Esophagus squamous epithelium (tissue), 5 donors: ENCODE measurements at places on chromosomes 3 and 15.

DNA sequence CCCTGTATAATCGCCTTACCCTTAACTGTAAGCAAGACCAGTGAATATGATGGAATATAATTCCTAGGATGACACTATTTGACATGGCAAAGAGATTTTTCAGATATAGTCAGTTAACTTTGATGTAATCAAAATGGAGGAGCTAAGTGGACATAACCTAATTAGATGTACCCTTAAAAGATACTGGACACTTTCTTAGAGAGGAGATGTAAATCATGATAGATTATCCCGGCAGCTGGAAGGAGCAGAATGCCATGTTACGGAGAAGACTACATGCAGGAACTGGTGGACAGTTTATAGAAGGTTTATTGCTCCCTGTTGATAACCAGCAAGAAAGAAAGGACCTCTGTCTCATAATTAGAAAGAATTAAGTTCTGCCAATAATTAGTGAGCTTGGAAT is 1142.9 kb downstream of the SI start:
- DNase-seq, result no peak

GRCh38 chr3:15936312-15936711 is 138.5 kb upstream of the ANKRD28 start:
- DNase-seq, result no peak

DNA sequence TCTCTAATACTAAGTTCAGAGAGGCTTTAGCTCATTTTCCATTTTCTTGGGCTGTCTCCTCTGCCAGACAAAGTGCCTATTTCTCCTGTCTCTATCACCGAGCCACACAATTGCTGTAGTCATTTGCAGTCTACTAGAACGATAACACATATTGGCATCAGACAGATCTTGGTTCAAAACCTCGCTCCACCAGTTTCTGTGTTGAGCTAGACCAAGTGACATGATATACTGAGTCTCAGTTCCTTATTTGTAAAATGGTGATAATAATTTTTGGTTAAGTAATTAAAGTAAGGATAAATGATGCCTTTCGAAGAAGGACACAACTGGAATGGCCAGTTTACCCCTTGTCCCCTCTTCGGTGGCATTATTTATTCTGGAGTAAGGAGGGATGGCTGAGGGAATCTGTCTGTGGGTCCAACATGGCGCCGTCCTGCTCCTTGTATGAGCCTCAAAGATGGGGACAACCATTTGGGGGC is 398 bp upstream of the RAB7A start:
- no peak for DNase-seq

- no peak for DNase-seq
Observed at GRCh38 chr3:8762607-8763377, 6.6 kb downstream of the OXTR start.

DNA sequence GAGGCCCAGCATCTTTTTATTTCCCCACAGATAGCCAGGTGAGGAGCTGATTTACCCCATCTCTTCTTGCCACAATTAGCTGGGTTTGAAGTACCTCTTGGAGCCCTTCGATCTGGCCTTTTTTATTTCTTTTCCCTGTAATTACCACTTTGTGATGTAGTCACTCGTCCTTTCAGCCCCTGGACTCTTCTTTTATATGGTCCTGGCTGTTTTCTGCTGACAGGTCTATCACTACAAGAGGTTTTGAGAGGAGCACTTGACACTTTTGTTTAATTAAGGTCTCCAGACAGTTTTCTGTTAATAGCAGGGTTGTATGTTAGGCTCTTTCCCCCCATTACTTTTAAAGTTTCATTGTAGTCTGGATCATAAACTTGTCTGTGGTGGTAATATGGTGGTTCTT is 11.8 kb downstream of the ATXN7 start:
- DNase-seq, result no peak

GRCh38 chr3:55984626-55985025 is 483.6 kb downstream of the ERC2 start:
- no peak for DNase-seq

- DNase-seq, result no peak
Observed at GRCh38 chr3:85867072-85867471, 908.3 kb downstream of the CADM2 start.
